Stimulated activated CD4-positive, alpha-beta T cell treated with anti-CD3 and anti-CD28 coated beads, Interleukin-1b, Interleukin-23, amount 100 ng/mL, for 1 hour (primary cell): ENCODE measurements at places on chromosomes 13 and 19.

DNA sequence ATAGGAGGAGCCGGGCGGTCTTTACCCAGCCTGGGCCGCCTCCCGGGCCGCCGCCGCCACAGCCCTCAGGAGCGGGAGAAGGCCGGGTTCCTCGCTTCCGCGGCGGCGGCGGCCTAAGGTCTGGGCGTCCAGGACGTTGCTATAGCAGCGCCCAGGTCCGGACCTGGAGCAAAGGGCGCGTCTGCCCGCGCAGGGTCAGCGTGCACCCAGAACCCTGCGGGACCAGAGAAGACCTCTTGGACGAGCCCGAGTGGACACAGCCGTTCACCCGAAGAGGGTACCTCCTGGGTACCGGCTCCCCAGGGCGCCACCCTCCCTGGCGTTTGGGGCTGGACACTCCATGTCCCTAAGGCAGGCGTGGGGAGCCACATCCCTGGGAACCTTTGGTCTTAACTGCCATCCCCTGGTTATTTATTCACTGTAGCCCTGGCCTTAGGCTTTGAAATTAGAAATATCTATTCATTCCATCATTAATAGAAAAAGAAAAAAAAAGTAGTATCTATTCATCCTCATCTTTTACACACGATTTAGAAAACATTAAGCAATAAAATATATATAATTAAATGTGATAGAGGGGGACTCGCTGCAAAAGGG, 2.4 kb downstream of the DZIP1 start:
- DNase-seq, result no peak

DNA sequence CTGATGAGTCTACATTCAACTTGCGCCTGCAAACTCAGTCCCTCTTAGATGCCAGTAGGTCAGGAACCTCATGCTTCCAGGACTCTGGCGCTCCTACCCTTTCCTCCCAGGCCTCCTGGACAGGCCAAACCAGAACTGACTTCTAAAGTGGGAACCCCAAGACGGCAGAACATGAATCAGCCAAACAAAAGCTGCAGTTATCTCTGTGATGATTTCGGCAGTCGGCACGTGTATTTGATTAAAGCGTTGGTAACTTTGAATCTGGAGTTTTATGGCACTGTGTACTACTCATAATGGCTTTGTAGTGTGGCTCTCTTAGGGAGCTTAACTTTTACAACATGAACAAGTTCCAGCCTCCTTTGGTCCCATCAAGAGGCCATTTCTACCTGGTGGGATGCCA, 13.7 kb downstream of the ACTN4 start:
- no peak for DNase-seq

GRCh38 chr13:113367020-113367560, 3.2 kb upstream of the GRTP1 start:
- DNase-seq, result no peak

- no peak for DNase-seq
These were observed 23.6 kb upstream of the CEBPA start for GRCh38 chr19:33325920-33326319.

- no peak for DNase-seq
These were observed 116.4 kb downstream of the STK24 start for GRCh38 chr13:98460516-98460915.

DNA sequence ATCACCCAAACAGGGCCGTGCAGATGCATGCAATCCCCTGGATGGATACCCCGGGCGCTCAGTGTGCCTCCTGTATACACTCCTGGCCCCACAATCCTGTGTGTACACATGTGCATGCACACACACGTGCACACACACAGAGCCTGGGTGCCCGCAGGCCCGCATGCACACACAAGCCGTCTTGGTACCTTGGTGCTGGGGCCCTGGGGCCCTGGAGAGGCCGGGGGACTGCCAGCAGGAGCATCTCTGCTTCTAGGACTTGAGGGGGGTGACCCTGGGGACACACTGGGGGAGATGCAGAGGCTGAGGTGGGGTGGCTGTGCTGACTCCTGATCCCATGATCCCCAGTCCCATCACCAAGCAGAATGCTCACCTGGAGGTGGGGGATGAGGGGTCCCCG, 15.6 kb upstream of the EPOR start:
- no peak for DNase-seq

DNA sequence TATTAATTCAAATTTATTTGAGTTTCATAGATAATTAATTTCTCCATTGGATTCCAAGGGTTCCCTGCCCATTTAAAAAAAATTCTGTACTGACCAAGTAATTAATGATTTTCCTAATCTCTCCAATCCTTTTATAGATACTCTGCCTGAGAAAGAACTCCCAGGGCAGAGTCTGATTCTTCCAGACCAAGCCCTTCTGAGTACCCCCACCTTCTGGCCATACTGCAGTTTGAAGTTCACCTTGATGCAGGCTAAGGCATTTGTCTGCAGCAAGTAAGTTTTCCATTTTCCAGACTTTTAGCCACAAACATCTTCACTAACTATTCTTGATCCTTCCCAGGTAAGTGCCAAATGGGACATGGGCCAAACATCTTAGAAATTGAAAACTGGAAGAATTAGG, 195.9 kb downstream of the LHFPL6 start:
- DNase-seq, result no peak

GRCh38 chr19:11137542-11138384, 17.8 kb downstream of the SPC24 start:
- peak; percentile 16 for DNase-seq

DNA sequence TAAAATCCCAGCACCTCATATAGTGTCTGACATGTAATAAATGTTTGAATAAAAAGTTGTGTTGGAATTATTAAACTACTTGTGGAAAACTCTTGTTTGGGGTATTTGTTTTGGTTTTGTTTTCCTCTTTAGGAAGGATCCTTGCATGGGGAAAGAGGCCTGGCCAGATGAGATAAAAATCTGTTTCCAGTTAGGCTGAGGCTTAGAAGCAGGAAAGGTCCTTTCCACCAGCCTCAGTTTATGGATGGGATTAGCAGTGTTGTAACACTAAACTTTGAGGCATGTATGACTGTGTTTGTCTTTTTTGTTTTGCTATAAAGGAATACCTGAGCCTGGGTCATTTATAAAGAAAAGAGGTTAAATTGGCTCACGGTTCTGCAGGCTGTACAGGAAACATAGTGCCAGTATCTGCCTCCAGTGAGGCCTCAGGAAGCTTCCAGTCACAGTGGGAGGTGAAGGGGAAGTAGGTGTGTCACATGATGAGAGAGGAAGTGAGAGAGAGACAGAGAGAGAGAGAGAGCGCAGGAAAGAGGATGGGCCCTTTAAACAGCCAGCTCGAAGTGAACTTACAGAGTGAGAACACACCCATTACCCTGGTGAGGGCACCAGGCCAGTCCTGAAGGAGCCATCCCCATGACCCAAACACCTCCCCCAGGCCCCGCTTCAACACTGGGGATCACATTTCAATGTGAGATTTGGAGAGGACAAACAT, 21.6 kb downstream of the SPATA13 start:
- no peak for DNase-seq

GRCh38 chr19:35119091-35119490, 3.5 kb downstream of the FXYD3 start:
- DNase-seq, result no peak

- no peak for DNase-seq
These were observed 813 bp downstream of the ZNF562 start for GRCh38 chr19:9673912-9674662.

DNA sequence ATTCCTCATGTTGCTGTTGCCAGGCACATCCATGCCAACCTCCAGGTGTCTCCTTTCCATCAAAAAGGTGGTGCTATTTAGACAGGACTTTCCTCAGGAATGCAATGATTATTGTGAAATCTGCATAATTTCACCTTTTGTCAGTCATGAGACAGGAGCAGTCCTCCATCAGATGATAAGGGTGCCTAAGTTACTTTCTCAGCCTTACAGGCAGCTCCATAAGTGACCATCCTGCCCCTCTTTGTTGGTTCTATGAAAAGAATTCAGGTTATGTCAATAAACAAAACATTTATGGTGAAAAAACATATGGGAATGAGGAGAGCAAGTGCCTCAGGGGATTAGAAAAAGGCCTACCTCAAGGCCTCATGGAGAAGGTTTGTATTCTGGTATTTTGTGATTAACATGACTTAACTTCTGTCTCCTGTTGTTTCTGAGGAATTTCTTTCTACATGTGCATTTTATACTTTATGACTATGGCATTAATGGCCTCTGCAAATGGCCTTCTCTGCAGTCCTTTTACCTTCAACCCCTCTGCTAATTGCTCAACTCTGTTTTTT, 110.3 kb upstream of the DIAPH3 start:
- no peak for DNase-seq

- no peak for DNase-seq
These were observed 133.2 kb downstream of the VWA8 start for GRCh38 chr13:41827507-41828213.

DNA sequence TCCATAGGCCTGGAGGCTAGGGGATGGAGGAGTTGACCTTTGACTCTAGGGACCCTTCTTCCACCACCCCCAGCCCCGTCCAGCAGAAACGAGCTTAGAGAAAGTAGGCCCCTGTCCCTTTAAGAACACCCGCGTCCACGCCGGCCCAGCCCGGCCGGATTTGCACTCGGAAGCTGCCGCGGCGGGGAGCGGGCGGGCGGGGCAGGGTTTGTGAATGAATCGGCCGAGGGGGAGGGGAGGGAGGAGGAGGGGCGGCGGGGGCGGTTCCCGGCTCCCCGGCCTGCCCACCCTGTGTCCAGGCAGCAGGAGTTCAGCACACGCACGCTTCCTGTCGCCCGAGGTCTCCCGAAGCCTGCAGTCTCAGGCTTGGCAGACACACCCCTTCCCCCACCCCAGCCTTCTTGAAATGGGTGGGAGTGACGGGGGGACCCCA, 1.5 kb downstream of the UNC13A start:
- DNase-seq, result no peak

GRCh38 chr13:51297556-51297955, 41.9 kb upstream of the SERPINE3 start:
- DNase-seq, result no peak

DNA sequence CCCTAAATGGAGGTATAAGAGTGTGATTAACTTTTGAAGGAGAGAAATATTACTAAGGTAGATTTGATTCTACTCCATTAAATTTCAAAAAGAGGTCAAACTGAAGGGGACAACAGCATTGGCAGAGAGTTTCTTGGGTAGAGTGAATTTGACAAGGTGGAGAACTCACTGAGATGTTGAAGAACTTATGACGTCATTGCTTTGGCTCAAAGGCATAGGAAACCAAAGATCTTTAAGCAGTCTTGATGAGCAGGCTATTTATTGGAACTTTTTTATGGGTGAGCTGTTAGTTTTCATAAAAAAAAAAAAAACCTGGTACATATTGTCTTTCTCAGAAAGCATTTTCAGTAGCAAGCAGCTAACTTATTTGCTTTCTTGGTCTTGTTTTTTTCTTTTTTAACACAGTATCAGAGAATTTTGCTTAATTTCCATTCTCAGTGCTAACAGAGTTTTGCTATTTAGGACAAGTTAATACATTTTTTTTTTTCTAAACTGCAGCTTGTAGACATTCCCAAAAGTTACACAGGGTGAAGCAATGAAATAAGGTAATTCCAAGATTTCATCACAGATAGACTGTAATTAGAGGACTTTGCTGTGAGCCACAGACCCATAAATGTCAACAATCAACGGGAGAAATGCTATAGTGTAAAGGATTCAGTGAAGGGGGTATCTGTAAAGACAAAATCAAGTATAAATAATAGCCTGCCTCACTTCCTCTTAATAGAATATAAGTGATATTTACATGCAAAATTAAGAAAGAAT, 412.2 kb upstream of the KLHL1 start:
- no peak for DNase-seq

GRCh38 chr13:22944378-22944777, 236.4 kb upstream of the SGCG start:
- DNase-seq, result no peak

GRCh38 chr19:13942023-13942684, 3.9 kb upstream of the PODNL1 start:
- DNase-seq, result no peak

GRCh38 chr19:47176627-47177090, 46.0 kb downstream of the SAE1 start:
- DNase-seq, result no peak

GRCh38 chr19:36103842-36104552, 6.9 kb upstream of the OVOL3 start:
- DNase-seq, result no peak

DNA sequence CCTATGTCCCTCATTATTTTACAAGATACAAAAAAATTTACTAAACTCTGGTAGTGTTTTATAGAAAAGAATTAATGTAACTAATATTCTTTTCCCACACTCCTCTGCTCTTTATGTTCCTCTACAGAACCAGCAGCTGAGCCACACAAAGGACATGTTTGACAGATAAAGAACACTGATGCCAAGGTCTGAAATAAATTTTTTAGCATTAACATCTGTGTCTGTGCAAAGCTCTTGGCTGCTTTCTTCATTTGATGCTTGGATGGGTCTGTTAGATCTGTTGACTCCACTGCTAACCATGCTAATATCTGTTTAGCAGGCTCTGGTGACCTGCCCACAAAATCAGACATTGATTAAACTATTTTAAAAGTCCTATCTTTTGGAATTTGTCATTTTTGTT, 2363.8 kb downstream of the PCDH9 start:
- no peak for DNase-seq

- DNase-seq, result no peak
These were observed 14.1 kb downstream of the NUCB1 start for GRCh38 chr19:48914181-48914580.

GRCh38 chr13:20525144-20525600, 485 bp downstream of the CRYL1 start:
- no peak for DNase-seq

GRCh38 chr19:30651066-30651465, 278.9 kb downstream of the ZNF536 start:
- no peak for DNase-seq
